ENCODE measurements at places on chromosomes 7 and 10. TPM values are rescaled to one million over a fixed set of nuclear protein-coding genes. Genes with fewer than 3 reads are reported as not detected.

- H3K4me1 ChIP-seq: no peaks in the 10 kb centered on the region
- H3K27ac ChIP-seq: no peak overlapping the region
- no peaks in the 10 kb centered on the region for H3K36me3 ChIP-seq
- DNase-seq: no peak
- no peaks in the 10 kb centered on the region for H3K27me3 ChIP-seq
Measured at GRCh38 chr10:58993480-58994221, 182.8 kb upstream of the PHYHIPL start.

- H3K36me3 ChIP-seq: no peaks in the 10 kb centered on the region
- H3K4me3 ChIP-seq: no peak overlapping the region
- H3K27ac ChIP-seq: no peak overlapping the region
- no peak for DNase-seq
- H3K4me1 ChIP-seq: peaks cover 7% of the 10 kb centered on the region
Measured at GRCh38 chr10:21396889-21397288, 128.6 kb downstream of the SKIDA1 start.

DNA sequence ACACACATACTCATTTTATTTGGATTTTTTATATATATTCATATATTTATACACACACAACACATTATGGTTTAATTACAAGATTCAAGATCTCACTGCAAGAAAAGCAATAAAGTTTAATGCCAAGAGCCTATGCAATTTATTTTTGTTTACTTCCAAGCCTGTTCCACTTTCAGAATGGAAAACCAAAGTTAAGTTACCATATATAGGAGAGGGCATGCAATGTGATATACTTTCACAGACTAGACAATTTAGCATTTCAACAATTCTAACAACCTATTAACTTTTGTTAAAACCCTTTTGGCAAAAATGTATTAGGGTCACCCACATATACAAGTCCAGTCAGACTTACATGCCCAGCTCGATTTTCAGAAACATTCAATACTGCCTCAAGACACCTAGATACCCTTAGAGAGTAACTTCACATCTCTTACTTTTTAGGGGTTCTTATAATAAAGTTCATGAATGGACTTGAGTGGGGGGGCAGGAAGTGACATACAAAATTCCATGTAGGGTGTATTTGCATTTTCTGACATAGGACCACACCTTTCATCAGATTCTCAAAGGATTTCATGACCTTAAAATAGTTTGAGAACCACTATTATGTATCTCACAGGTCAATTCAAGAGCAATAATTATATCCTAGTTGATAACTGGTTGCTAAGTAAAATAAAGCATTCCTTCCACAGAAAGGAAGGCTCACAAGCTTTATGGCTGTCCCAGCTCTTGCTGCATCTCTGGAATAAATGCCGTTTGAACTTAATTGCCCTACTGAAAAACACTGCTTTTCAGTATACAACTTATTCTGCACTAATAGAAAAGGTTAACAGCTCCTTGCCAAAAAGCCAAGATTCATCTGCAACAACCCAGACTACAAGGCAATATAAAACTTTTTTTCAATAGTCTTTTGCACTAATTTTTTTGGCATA is 2.5 kb downstream of the P4HA1 start:
- H3K4me1 ChIP-seq: peaks cover 10% of the 10 kb centered on the region
- no peaks in the 10 kb centered on the region for H3K36me3 ChIP-seq
- no peak for DNase-seq
- no peaks in the 10 kb centered on the region for H3K27me3 ChIP-seq

DNA sequence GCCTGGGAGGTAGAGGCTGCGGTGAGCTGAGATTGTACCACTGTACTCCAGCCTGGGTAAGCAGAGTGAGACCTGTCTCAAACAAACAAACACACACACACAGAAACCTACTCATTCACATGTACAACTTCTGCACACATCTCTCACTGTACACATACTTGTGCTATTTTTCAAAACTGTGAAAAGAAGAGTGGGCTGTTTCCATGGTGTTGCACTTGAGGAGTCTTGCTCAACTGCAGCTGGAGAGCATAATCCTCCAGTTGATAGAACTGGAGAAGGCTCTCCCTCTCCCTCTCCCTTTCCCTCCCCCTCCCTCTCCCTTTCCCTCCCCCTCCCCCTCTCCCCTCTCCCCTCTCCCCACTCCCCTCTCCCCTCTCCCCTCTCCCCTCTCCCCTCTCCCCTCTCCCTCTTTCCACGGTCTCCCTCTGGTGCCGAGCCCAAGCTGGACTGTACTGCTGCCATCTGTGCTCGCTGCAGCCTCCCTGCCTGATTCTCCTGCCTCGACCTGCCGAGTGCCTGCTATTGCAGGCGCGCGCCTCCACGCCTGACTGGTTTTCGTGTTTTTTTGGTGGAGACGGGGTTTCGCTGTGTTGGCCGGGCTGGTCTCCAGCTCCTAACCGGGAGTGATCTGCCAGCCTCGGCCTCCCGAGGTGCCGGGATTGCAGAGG is 43.7 kb upstream of the DLD start:
- DNase-seq: no peak
- no peak overlapping the region for H3K4me3 ChIP-seq
- H3K4me1 ChIP-seq: peaks cover 22% of the 10 kb centered on the region
- no peaks in the 10 kb centered on the region for H3K36me3 ChIP-seq

GRCh38 chr7:142690554-142691182 is 58.6 kb upstream of the PRSS1 start:
- no peak overlapping the region for H3K27ac ChIP-seq
- H3K27me3 ChIP-seq: no peaks in the 10 kb centered on the region
- DNase-seq: no peak

The ADIRF gene
- 191 TPM for total RNA-seq

The DENND2A gene
- total RNA-seq: 5.1 TPM

The TFR2 gene
- total RNA-seq: 0.64 TPM

Measured in transverse colon (tissue), 4 donors.